ENCODE measurements at places on chromosomes 1 and 21. TPM values are rescaled to one million over a fixed set of nuclear protein-coding genes. Genes with fewer than 3 reads are reported as not detected.

Gene ADCY10
- 0.66 TPM for total RNA-seq

Gene KRTAP8-1
- total RNA-seq, result not detected

Gene SLC25A34
- total RNA-seq, result 2.9 TPM

Gene ETV3L
- 0.23 TPM for total RNA-seq

Gene LY9
- total RNA-seq, result not detected

Gene EDARADD
- total RNA-seq, result 3.0 TPM

Gene CNKSR1
- total RNA-seq, result 3.6 TPM

Gene AGMAT
- total RNA-seq, result 1.2 TPM

- no peak overlapping the region for H3K4me3 ChIP-seq
- DNase-seq, result no peak
- H3K36me3 ChIP-seq, result no peaks in the 10 kb centered on the region
- H3K27ac ChIP-seq, result no peak overlapping the region
- no peaks in the 10 kb centered on the region for H3K27me3 ChIP-seq
- H3K4me1 ChIP-seq, result no peaks in the 10 kb centered on the region
Measured at GRCh38 chr1:67479146-67479891, 49.1 kb upstream of the SERBP1 start.

GRCh38 chr1:94582565-94582964, 41.0 kb upstream of the F3 start:
- no peaks in the 10 kb centered on the region for H3K27me3 ChIP-seq
- H3K4me3 ChIP-seq, result no peak overlapping the region
- peaks cover 13% of the 10 kb centered on the region for H3K4me1 ChIP-seq
- no peak overlapping the region for H3K27ac ChIP-seq
- no peak for DNase-seq

GRCh38 chr1:56584910-56585528, 5.7 kb upstream of the PLPP3 start:
- peak; percentile 18 for DNase-seq
- H3K27me3 ChIP-seq, result no peaks in the 10 kb centered on the region
- H3K36me3 ChIP-seq, result no peaks in the 10 kb centered on the region
- no peak overlapping the region for H3K27ac ChIP-seq

DNA sequence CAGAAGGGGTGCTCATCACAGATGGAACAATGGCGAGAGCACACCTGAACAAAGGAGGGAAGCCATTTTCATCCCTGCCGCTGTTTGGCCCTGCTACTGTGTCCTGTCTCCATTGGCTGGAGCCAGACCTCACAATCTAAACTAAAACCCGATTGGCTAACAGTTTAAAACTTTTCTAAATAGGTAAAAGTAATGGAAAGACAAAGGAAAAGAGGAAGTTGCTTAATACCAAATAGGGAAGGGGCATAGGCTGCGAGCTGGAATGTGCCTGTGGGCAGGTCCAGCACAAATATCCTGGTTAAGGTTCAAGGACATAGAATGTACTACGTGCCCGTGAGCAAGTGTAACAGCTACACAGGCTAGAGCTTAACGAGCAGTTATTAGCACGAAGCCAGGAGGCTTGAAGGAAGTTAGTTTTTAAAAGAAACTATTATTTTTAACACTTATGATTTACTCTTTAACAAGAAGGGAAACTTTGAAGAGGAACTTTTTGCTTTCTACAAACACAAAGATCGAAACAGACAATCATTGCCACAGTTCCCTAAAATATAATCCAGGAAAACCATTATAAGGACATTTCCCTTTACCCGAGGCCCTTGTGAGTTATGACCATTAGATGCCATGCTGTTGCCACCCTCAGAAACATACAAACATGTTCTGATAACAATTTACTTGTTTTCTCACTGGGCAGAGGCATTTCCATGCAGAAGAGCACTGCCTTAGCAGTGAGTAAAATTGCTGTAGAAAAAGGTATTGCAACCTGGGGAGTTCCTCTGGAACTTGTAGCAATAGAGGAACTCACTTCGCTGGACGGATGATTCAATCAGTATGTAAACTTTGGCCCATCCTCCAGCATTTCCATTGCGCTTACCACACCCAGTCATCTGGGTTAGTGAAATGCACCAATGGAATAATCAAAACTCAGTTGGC, 4.8 kb upstream of the PTTG1IP start:
- peaks cover 4% of the 10 kb centered on the region for H3K4me1 ChIP-seq
- no peak overlapping the region for H3K27ac ChIP-seq

GRCh38 chr1:12555411-12556367, 62.3 kb downstream of the DHRS3 start:
- no peak for DNase-seq
- no peak overlapping the region for H3K27ac ChIP-seq
- no peaks in the 10 kb centered on the region for H3K27me3 ChIP-seq
- peaks cover 15% of the 10 kb centered on the region for H3K4me1 ChIP-seq

- no peaks in the 10 kb centered on the region for H3K27me3 ChIP-seq
- H3K4me3 ChIP-seq, result no peak overlapping the region
- no peaks in the 10 kb centered on the region for H3K4me1 ChIP-seq
- no peaks in the 10 kb centered on the region for H3K36me3 ChIP-seq
Measured at GRCh38 chr1:55938376-55938850, 641.0 kb downstream of the PLPP3 start.

GRCh38 chr1:10149231-10149630, 61.1 kb upstream of the KIF1B start:
- peaks cover 6% of the 10 kb centered on the region for H3K36me3 ChIP-seq
- no peaks in the 10 kb centered on the region for H3K4me1 ChIP-seq
- H3K27ac ChIP-seq, result no peak overlapping the region
- no peak overlapping the region for H3K4me3 ChIP-seq
- H3K27me3 ChIP-seq, result no peaks in the 10 kb centered on the region
- no peak for DNase-seq

GRCh38 chr1:20110679-20111078, 8.7 kb downstream of the PLA2G2D start:
- peaks cover 20% of the 10 kb centered on the region for H3K4me1 ChIP-seq
- H3K4me3 ChIP-seq, result no peak overlapping the region
- no peak for DNase-seq
- H3K36me3 ChIP-seq, result no peaks in the 10 kb centered on the region
- H3K27ac ChIP-seq, result peak overlapping the region; percentile 75

Measured in neural crest cell (in vitro differentiated cells).